SHP77 (cell line): ENCODE measurements at places on chromosomes 4 and X.
A peak's percentile ranks its signal among the peaks of the same experiment; 100 is the strongest.

GRCh38 chr4:79598801-79599200, 190.8 kb upstream of the GK2 start:
- no peak for DNase-seq

GRCh38 chr4:10066206-10066605, 44.9 kb upstream of the SLC2A9 start:
- DNase-seq: no peak

DNA sequence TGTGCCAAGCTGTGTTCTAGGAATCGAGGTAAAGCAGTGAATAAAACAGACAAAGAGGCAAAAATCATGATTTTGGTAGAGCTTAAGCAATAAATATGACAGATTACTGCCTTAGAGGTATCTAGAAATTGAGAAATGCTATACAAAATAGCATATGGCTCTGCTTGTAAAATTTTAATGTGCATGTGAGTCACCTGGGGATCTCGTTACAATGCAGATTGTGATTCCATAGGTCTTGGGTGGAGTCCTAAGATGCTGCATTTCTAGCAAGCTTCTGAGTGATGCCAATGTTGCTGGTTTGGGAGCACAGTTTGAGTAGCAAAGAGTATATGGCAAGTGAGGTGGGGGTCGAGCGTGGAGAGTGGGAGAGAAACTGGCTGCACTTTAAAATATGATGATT, 697.3 kb upstream of the MAGEB2 start:
- DNase-seq: no peak

DNA sequence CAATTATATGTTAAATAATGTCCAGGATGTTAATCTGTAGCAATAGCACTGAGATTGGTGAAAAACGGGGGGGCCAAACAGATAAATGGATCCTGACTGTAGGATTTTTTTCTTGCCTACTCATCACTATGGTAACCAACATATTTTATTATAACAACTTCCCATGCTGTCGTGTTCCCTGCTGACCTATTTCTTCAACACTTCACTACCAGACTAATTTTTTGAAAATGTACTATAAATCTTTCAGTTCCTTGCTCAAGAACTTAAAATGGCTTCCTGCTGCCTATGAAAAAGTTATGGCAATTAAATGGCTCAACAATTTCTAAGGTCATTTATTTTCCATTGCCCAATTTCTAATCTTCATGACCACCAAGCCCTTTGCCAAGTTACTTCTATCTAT, 38.9 kb upstream of the CFAP47 start:
- DNase-seq: no peak

DNA sequence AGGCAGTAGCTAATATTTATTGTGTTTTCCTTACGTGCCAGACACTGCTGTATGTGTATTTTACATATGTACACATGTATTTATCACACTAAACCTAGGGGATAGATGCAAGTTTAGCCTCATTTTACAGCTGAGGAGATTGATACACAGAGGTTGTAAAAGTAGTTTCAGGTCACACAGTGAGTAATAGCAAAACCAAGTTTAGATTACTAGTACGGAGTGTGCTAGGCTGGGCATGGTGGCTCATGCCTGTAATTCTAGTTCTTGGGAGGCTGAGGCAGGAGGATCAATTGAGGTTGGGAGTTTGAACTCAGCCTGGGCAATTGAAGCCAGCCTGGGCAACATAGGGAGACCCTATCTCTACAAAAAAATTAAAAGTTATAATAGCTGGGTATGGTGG, 701.1 kb upstream of the ATOH1 start:
- no peak for DNase-seq

- no peak for DNase-seq
These were observed 73.9 kb downstream of the INTS12 start for GRCh38 chr4:105634402-105635080.

DNA sequence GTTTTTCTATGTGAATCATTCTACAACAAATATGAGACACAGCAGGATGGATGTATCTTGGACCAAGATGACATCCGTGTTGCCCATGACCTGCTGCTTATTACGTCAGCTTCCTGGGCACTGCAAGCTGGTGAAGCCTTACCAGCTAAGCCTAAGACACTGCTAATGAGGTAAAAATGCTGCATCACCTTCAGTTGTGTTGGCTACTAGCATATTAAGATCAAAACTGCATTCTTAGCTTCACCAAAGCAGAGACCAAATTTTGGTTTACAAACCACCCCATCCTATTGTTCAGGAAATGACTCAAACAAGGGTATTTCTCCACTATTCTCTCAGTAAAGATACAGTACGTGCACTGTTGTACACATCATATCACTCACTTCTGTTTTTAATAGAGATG, 50.3 kb downstream of the MAML3 start:
- no peak for DNase-seq

- DNase-seq: no peak
These were observed 1.9 kb downstream of the ANK2 start for GRCh38 chr4:113051361-113051760.

DNA sequence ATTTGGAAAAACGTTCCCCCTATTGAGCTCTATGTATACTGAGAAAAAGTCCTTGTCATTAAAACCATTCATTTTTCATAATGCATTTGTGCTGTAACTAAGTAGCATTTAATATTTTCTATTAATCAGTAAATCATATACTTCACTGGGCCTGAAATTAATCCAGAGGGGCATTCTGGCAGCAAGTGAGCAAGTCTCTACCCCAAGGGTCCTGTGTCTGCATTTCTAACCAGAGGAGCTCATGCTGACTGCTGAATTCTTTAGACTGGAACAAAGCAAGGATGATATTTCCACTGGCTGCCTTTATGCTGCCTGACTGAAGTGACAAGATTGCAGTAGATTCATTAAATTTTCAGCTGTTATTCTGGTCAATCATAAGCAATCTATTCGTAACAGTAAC, 246.5 kb downstream of the SLITRK2 start:
- DNase-seq: no peak

GRCh38 chrX:74421036-74421739, at the start of gene SLC16A2:
TSS of gene SLC16A2 (plus strand) at chrX:74421493. CDS start at chrX:74421638, 145 bp downstream.
- peak; percentile 27 for DNase-seq

GRCh38 chr4:165079476-165079875, 25.8 kb downstream of the TRIM75 start:
- peak; percentile 79 for DNase-seq

DNA sequence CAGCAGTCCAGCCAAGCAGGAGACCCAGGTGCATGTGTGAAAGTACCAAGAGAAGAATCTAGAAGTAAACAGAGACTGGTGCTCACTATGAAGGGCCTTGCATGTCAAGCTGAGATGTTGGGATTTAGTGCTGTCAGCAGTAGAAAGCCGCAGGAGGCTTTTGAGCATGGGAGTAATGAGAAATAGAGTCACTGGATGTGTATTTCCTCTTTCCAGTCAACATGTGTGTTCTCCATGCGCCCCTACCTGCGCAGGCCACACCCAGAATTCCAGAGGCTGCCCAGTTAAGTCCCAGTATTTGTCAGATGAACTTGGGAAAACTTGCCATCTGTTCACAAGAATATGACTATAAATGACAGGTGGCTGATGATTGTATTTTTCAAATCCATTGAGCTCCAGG, 4.5 kb upstream of the MAMLD1 start:
- no peak for DNase-seq

DNA sequence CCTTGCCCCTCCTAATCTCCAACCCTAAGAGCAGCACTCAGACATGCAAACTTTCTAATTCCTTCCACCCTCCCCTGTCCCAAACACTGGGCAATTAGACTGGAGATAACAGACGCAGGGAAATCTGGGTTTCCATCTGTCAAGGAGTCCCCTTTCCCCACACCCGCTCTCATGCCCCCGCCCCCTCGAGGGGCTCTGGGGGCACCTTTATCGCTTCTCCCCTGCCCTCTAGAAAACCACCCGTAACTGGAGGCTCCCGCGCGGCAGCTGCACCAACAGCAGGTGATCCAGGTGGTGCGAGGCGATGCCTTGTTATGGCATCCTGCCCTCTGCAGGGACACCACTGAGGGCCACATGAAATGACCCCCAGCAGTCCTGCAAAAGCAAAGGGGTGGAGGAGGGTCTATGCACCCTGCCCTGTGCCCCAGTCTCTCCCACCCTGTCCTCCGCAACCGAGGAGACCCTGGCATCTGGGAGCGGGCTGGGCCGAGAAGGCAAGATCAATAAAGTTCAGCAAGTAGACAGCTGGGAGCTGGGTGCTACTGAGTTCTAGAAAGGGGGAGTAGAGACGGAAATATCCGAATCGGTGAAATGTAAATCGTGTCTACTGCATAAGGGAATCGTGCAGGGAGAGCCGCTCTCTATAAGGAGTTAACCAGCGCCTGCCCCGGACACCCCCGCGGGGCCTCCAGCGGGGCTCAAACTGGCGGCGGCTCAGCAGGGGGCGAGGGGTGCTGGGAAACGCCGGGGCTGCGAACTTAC, 1.6 kb downstream of the KCTD8 start:
- DNase-seq: peak; percentile 41

GRCh38 chr4:154743683-154744340, at the start of gene LRAT:
TSS of gene LRAT (plus strand) at chr4:154744000. CDS start at chr4:154744327, 327 bp downstream.
- no peak for DNase-seq

- no peak for DNase-seq
These were observed 22.9 kb upstream of the USP53 start for GRCh38 chr4:119189638-119190037.

DNA sequence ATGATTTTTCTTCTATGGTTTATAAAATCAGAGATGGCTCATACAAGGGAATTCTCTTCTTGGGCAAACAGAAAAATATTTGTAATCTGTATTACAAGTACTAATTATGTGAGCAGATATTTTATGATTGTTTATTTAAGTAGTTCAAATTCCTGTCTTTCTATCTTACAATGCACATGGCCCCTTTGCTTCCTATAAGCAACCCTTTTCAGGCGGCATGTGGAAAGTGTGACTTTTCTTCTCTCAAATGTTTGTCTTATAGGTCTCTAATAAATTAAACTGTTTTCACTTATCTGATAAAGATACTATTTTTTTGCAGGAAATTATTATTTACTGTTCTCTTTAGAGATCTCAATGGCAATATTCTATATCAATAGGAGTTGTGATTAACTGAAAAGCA, 259.3 kb upstream of the MAGEB18 start:
- DNase-seq: no peak

- DNase-seq: no peak
These were observed 588.3 kb upstream of the DIPK2B start for GRCh38 chrX:45788941-45789348.

DNA sequence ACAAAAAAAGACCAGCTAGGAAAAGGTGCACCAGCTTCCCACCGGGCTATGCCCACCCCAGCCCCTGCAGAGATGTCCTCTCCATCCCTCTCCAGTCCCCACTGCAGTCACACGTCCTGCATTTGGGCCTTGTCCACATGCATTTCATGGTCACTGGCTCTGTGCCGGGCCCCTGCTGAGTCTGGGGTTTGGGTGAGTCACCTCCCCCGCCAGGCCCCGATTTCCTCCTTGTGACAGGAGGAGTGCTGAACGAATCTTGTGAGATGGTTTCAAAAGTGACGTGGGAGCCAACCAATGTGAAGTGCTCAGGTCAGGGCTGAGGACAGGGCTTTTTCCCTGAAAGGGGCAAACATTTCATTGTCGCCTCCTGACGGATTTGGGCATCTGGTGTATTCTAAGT, 7.1 kb downstream of the CPZ start:
- DNase-seq: no peak

GRCh38 chr4:24923550-24923949, 10.7 kb upstream of the CCDC149 start:
- no peak for DNase-seq

DNA sequence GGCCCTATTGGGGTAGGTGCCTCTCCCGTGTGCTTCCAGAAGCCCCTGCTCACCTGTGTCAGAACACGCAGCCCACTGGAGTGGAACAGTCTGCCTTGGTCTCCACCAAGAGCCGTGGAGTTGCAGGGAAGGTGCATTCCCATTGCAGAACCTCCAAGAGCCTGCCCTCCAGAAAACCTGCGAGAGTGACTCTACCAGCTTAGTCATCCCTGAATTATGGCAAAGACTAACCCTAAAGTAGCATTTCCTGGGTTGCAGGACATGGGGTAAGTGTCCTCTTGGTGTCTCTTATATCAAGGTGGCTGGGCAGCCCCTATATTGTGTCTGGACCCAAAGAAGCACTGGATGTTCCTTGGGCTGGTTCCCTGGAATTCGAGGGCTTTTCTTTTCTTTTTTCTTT, 224.6 kb downstream of the BCOR start:
- no peak for DNase-seq

DNA sequence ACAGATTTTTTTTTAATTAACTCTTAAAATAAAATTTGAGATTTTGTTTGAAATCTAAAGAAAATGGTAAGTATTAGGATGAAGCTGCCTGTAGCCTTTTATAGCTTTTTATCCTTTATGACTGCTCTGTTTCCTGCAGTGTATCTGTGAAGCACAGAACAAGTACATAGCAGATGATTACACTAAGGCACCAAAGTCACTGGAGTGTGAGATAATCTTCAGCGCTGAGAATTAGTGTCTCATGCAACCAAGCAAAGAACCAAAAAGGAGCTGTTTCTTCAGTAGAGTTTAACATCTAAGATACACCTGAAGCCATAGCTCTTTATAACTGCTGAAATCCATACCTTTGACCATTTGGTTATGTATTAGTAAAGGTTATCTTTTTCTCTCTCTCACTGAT, 1989.8 kb upstream of the PCDH10 start:
- no peak for DNase-seq

- no peak for DNase-seq
These were observed 58.1 kb downstream of the NBDY start for GRCh38 chrX:56786889-56787733.

DNA sequence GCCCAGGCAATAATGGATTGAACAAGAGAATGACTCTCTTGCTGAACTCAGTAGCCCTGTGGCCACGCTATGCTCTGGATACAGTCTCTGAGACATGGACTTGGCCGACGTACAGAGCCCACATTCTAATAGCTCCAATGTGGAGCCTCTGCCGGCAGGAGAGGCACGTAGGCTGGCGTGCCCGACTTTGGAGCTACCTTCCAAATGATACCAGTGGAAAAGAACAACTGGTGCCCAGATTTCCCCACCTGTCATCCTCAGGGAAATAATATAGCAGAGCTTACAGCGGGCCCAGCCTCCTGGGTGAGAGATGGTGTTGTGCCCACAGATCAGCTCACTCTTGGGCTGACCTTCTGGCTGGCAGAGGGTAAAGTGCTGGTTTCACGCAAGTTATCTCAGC, 10.6 kb downstream of the NDP start:
- DNase-seq: no peak

- DNase-seq: no peak
These were observed 270.2 kb downstream of the PAPSS1 start for GRCh38 chr4:107449611-107450369.

DNA sequence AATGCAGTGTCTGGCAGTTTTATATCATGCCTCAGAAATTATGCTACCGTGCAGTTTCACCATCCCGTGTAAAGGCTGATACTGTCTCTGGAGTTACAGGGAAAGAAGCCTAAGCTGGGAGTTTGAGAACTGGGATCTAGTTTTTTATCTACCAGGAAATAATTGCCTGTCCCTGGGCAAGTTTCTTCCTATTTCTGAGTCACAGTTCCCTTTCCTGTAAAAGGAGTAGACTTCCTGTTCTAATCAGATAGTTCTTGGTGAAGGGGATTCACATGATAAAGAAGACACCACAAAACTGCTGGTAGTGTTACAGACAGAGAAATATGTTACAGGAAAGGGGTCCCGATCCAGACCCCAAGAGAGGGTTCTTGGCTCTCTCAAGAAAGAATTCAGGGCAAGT, 17.1 kb downstream of the HERC3 start:
- DNase-seq: no peak
